A549 (cell line): ENCODE measurements at places on chromosomes 13 and 19. TPM values are rescaled to one million over a fixed set of nuclear protein-coding genes. Genes with fewer than 3 reads are reported as not detected.
A peak's percentile ranks its signal among the peaks of the same experiment; 100 is the strongest.

DNA sequence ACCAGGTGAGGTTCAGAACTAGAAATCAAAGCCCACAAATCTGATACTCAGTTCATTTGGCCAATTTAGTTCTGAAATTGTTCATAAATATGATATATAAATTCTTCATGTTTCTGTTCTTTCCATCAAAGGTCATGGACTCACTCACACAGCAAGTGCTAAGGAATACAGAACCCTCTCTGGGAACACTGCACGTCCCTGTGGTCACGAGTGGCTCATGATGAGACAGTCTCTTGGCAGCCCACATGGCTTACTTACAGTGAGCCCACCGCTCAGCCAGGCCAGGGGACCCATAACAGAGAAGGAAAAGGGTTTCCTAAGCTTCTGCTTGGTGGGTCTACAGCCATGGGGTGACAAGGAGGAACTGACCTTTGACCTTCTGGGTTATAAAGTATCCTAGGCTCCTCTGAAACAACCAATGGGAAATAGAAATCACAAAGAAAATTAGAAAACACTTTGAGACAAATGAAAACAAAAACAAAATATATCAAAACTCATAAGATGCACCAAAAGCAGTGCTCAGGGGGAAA, 67.4 kb downstream of the CDADC1 start:
- DNase-seq: no peak

DNA sequence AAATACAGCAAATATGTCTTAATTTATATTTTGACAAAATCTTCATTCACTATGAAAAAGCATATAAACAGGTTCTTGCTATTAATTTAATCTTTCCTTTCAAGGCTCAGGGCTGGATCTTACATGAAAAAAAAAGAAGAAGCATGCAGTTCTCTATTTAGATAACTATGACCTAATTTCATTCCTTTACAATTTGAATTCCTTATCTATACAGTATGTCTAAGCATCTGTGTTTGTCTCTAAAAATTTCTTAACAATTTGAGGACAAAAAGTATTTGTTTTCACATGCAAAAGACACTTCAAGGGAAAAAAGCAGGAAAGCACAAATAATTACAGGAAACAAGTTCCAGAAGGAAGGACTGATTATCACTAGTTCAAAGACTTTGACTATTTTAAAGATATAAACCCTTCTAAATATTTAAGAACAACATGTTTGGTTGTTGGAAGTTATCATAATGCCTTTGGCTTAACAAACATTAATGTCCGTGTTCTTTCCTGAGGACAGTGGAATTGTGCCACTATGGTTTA, 157.5 kb downstream of the TBC1D4 start:
- DNase-seq: no peak

DNA sequence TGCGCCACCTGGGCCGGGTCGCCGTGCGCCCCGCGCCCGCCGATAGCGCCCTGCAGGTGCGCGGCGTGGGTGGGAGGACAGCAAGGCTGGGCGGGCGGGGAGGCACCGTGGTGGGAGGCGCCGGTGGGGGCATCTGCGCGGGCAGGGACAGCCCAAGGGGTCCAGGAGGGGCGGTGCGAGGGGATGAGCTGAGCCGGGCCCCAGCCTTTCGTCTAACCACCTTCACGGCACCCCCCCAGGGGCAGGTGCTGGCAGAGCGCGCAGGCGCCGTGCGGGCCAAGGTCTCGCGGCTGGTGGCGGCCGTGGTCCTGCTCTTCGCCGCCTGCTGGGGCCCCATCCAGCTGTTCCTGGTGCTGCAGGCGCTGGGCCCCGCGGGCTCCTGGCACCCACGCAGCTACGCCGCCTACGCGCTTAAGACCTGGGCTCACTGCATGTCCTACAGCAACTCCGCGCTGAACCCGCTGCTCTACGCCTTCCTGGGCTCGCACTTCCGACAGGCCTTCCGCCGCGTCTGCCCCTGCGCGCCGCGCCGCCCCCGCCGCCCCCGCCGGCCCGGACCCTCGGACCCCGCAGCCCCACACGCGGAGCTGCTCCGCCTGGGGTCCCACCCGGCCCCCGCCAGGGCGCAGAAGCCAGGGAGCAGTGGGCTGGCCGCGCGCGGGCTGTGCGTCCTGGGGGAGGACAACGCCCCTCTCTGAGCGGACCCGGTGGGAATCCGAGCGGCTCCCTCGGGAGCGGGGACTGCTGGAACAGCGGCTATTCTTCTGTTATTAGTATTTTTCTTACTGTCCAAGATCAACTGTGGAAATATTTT, 3.1 kb downstream of the KISS1R start:
- DNase-seq: no peak

- no peak for DNase-seq
Measured at GRCh38 chr13:96684469-96684868, 309.8 kb downstream of the OXGR1 start.

- no peak for DNase-seq
Measured at GRCh38 chr19:28984315-28984714, 228.6 kb downstream of the UQCRFS1 start.

- no peak for DNase-seq
Measured at GRCh38 chr13:110536006-110536693, 25.4 kb downstream of the RAB20 start.

DNA sequence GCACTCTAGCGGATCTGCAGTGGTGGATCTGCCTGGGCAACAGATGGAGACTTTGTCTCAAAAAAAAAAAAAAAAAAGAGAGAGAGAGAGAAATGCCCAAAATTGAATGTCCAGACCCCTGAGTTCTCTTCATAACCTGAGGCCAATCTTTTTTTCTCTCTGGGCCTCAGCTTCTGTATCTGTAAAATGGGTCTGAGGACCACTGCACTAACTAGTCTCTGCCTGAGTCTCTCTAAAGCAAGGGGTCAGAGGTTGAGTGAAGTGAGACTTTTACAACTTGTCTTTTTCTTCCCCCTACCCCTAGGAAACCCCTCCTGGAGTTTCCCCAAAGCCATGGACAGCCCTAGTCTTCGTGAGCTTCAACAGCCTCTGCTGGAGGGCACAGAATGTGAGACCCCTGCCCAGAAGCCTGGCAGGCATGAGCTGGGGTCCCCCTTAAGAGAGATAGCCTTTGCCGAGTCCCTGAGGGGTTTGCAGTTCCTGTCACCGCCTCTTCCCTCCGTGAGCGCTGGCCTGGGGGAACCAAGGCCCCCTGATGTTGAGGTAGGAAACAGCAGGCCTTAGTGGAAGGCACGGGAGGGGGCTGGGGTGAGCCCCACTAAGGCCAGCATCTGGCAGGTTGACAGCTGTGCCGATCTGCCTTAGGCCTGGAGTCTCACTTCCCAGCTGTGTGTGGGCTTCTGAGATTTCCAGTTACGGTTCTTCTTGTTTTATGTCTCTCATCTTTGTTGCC, 1.8 kb downstream of the TMEM91 start:
- no peak for DNase-seq

DNA sequence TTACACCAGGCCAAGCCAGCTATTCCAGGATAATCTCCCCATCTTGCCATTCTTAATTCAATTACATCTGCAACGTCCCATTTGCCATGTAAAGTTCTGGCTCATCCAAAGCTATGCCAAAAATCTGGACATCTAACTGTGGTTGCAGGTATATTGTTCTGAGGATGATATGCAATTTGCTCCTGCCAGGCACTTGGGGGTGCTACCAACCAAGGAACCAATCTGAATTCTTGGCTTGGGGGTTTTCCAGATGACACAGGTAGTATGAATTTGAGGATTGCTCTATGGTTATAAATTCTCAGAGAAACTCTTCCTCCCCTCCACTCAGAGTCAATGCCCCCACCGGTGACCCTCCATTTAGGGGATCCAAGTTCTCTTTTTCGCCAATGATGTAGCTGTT, 33.0 kb downstream of the CRYL1 start:
- DNase-seq: peak; percentile 22

DNA sequence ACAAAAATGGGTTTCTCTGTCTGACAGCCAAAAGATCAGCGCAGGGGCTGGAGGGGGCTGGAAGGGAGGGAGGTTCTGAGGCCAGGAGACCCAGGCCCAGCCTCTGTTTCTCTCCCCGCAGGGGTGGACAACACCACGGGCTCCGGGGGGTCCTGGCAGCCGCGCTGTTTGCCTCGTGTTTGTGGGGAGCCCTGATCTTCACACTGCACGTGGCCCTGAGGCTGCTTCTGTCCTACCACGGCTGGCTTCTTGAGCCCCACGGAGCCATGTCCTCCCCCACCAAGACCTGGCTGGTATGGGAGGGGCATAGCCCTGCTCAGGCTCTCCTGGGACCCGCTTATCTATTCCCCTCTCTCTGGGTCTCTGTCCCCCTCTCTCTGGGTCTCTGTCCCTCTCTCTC, 9.6 kb downstream of the CPT1C start:
- no peak for DNase-seq

GRCh38 chr19:35059006-35059798, 17.7 kb downstream of the HPN start:
- no peak for DNase-seq

DNA sequence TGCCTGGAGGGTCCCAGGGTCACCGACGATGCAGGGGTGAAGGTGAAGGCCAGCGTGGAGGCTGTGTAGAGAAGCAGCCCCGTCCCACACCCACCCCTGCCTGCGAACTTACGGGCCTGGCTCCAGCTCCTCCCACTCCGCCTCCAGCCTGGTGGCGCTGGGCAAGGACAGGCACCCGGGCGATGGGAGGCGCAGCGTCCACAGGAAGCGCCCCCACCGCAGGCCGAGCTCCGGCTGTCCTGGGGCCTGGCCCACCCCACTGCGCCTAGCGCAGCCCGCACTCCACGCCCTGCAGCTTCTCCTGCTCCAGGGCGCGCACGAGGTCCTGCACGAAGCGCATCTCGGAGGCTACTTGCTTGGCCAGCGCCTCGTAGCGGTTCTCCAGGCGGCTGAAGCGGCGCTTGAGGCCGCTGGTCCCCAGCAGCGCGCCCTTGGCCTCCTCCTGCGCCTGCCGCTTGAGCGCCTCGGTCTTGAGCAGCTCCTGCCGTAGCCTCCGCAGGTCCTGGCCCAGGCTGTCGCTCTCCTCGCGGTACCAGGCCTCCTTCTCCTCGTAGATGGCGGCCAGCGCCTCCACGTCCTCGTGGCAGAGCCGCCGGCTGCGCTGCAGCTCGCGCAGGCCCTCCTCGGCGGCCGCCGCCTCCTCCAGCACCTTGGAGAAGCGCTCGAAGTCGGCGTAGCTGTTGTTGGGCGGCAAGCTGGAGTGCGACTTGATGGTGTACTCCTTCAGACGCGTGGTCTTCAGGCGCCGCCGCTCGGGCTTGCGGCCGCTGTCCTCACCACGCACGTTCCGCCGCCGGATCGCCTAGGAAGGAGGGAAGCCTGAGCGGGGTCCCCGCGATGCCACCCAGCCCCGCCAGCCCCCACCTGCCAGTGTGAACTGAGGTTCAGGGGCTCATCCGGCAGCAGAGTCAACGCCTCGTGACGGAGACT, 11.8 kb downstream of the DAPK3 start:
- DNase-seq: no peak

- peak; percentile 23 for DNase-seq
Measured at GRCh38 chr13:52862358-52863206, 14.1 kb upstream of the PCDH8 start.

- no peak for DNase-seq
Measured at GRCh38 chr13:44352202-44352601, 21.4 kb upstream of the SERP2 start.

- no peak for DNase-seq
Measured at GRCh38 chr13:48678316-48678715, 24.6 kb downstream of the CYSLTR2 start.

DNA sequence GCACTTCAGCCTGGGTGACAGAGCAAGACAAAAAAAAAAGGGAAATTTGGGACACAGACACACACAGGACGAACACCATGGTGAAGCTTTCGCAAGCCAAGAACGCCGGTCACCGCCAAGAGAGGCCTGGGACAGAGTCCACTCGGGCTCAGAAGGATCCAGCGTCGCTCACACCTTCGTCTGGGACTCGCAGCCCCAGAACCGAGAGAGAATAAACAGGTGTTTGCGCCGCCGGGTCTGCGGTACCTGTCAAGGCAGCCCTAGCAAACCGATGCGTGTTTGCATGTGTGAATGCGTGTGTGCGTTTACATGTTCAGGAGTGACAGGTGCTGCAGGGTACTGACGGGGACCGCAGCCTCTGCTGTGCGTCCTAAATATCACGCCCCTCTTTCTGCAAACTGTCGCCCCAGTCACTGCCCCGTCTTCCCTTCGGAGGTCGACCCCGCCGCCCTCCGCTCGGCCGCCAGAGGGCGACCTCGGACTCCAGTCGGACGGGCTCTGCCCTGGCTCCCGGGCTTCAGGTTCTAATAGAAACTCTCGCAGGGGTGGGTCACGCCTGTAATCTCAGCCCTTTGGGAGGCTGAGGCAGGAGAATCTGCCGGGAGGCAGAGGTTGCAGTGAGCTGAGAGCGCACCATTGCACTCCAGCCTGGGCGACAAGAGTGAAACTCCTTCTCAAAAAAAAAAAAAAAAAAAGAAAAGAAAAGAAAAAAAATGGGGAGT, 11.8 kb upstream of the CSNK1G2 start:
- DNase-seq: peak; percentile 67

DNA sequence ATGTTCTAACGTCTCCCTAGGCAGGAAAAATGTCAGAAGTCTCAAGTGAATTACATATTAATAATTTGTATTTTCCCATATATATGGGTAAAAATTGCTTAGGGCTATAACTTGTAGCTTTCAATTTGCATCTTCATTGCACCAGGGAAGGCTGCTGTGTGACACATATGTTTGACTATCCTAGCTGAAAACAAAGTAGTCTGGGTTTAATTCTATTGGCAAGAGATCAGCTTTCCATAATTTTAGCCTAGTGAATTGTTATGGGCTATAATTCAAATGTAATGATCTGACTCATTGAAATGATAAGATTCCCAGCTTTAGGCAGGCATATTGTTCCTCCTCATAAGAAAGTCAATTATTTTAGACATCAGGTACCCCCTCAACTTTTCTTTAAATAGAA, 553.1 kb downstream of the DCT start:
- DNase-seq: no peak

DNA sequence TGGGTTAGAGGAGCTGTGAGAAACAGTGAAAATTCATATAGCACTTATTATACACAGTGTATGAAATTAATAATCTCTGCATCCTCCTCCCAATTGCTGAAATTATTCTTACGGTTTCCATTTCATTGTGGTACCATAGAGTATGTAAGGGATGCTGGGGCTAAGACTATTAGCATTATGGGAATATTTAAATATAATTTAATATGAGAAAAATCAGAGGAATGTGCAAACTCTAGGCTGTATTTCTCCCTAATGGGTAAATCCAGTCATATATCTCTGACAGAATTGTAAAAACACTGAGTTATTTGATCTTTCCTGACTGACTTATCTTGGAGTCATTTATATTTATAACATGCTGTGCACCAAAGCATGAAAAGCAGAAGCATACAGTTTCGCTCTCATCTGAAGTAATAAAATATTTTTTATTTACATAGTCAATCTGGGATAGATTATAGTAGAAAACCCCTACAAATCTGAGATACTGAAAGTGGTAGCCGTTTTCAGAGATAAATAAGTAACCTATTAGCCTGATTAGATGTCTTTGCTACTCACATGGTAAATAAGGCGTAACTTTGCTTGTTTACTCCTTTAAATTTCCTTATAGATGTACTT, 34.9 kb downstream of the LRCH1 start:
- DNase-seq: no peak

Gene LRP3
- 22.7 to 25.1 TPM (median 24.5 TPM) in 3 replicates for polyA plus RNA-seq

Gene POU4F1
- polyA plus RNA-seq: 1.4 to 1.6 TPM (median 1.5 TPM) in 3 replicates

Gene SLC35E1
- 15.7 to 17.2 TPM (median 16.7 TPM) in 3 replicates for polyA plus RNA-seq

Gene PDX1
- polyA plus RNA-seq: 0.03 to 0.05 TPM (median 0.04 TPM) in 3 replicates

Gene ZNF763
- not detected in 3 replicates for polyA plus RNA-seq

Gene PLPPR3
- 3.5 to 4.2 TPM (median 3.7 TPM) in 3 replicates for polyA plus RNA-seq

Gene FBXL3
- 16.8 to 20.3 TPM (median 17.8 TPM) in 3 replicates for polyA plus RNA-seq
